Stimulated activated CD4-positive, alpha-beta T cell treated with anti-CD3 and anti-CD28 coated beads, Interleukin-4, amount 100 ng/mL, for 1 hour (primary cell): ENCODE measurements at places on chromosomes 3 and 15.

DNA sequence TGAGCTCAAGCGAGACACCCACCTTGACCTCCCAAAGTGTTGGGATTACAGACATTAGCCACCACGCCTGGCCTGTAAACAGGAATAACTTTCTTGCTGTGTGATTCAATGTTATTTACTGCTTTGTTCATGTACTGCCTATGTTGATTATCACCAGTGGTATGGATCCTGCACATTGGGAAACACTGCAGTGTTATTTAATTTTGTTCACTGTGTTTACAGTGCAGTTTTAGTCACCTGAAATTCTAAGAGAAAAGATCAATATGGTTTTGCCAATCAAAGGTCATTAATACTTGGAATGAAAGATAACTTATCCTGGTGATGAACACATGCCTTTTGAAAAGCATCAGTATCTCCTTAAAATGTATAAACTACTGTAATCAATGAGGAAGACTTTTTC lies 8.6 kb upstream of the GABPB1 start:
- no peak for DNase-seq

- no peak for DNase-seq
Observed at GRCh38 chr15:41692049-41692448, 31.8 kb downstream of the MGA start.

DNA sequence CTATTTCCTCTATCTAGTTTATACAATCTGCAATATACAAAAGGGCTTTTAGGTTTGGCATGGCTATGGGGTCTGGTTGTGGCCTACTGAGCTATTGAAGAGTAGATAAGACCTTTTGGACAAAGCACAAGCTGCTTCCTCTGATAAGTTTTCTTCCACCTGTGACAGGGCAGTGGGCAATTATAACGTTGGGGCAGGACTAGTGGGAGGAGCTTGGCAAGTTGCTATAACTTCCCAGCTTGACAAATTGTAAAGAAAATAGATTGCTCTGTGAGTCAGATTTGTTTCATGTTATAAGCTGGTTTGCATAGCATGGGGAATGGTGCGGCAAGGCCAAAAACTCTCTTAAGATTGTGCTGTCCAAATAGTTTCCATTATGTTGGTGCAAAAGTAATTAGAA lies 64.9 kb downstream of the SLC7A14 start:
- no peak for DNase-seq

DNA sequence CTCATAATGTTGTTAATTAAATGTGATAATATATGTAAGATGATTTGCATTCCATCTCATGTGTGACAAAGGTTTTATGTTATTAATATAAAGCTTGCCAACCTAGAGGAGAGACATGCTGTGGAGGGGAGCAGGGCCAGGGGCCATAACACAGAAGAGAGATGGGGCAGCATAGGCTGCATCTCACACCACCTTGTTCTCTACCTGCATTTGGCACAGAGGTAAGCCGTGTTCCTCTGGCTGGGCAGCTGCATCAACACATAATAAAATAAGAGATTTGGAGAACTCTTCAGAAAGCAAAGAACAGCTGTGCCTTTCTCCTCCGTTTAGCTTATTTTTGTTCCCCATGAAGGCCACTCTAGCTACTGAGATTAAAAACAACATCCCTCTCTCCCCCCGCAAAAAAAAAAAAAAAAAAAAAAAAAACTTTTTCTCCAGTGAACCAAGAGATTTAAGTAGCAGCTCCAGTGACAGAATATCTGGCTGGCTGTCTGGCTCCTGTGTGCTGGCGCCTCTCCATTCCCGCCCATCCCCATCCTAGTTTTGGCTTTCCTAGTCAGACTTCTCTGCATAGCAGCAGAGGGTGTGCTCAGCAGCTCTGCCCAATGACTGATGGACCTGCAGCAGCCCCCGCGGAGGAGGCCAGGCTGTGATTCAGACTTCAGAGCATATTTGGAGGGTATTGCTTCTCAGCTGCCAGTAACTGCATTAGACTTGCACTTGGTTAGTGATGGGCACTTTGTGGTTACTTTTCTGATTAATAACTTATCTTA lies 52.2 kb upstream of the STXBP5L start:
- no peak for DNase-seq

DNA sequence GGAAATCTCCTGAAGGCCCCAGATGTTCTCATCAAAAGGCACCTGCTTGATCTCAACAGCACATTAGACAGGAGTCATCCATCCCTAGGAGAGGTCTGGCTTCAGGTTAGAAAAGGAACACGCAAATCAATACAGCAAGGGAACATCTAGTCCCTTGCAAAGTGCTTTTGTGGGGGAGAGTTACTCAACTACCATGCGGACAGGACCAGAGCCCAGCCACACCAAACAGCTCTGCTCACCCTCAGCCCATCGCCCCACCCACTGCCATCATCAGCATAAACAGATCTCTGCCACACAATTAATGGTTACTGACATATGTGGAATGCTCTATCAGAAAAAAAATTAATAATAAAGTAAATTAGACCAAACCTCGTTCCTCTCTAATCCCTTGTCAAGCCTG lies 85.6 kb downstream of the MYLK start:
- no peak for DNase-seq

- DNase-seq = no peak
Observed at GRCh38 chr3:20930034-20930433, 744.0 kb upstream of the SGO1 start.

DNA sequence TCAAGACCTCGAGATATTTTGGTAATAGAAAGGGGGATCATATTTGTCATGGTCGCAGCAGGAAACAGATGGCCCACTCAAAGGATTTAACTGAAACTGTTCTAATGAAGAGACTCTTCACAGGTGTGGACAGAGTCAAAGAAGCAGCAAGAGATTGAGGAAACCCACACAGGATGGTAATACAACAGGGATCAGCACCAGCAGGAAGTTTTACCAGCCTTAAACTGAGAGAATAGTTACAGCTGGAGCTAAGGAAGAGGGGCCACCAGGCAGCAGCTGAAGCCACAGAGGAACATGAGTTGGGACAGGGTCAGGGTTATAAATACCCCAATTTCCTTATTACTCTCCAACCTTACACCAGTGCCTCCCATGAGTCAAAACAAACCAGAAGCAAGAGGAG lies 131.8 kb upstream of the UBE2E2 start:
- no peak for DNase-seq

DNA sequence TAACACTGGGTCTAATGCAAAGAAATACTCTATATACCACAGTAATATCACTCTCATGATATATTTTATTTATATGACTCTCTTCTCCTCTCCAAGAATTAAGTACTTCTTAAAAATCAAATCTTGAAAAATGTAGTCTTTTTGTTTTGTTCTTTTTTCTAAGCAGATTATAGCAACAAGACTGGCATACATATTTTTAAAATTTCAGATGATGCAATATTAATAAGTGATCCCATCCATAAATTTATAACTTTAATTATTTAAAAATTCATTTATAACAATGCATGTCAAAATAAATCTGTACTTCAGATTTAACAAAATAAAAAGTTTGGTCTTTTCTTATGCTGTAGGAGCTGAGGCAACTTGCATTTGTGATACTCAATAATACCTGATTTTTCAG lies 95.0 kb upstream of the NEDD4 start:
- DNase-seq = no peak

GRCh38 chr3:51673181-51673801 lies 2.2 kb downstream of the TEX264 start:
- DNase-seq = no peak

GRCh38 chr3:32257042-32257441 lies 18.6 kb downstream of the CMTM8 start:
- DNase-seq = no peak

GRCh38 chr3:130991126-130991525 lies 35.5 kb downstream of the ASTE1 start:
- DNase-seq = no peak

- DNase-seq = no peak
Observed at GRCh38 chr3:159260049-159260662, 458.3 kb downstream of the MFSD1 start.

DNA sequence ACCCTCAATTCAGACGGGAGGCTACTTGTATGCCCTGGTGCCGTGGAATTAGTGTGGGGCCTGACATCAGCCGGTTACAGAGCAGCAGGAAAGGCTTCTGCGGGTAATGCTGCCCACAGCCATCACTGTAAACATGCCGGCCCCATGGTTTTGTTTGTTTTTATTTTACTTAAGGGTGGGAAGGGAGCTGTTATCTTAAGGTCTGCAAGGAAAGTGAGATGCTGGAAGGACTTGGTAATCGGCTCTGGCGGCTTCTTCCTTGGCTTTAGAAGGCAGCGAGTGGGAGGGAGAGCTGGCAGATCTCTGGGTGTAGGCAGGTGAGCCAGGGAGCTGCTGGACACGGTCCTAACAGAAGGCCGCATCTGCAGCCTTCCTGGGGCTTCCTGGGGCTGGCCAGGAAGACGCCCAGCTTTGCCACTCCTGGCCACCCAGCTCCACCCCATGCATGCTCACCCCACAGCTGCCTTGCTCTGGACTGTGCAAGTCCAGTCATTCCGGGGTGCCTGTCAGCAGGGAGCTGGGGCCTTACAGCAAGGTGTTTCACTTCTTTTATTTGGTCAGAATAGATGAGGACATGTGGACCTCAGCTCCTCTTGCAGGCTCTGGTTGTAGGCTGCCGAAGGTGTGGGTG lies 54.1 kb upstream of the FURIN start:
- DNase-seq = no peak

- no peak for DNase-seq
Observed at GRCh38 chr15:40590667-40591050, 3.4 kb upstream of the KNL1 start.

- no peak for DNase-seq
Observed at GRCh38 chr3:40828741-40829415, 304.1 kb downstream of the ZNF621 start.
